ENCODE measurements at places on chromosomes 6 and 20.

- no peak for DNase-seq
These were observed 4.3 kb upstream of the SGK1 start for GRCh38 chr6:134322216-134322615.

- DNase-seq: no peak
These were observed 64.9 kb upstream of the ZFP64 start for GRCh38 chr20:52256454-52256853.

DNA sequence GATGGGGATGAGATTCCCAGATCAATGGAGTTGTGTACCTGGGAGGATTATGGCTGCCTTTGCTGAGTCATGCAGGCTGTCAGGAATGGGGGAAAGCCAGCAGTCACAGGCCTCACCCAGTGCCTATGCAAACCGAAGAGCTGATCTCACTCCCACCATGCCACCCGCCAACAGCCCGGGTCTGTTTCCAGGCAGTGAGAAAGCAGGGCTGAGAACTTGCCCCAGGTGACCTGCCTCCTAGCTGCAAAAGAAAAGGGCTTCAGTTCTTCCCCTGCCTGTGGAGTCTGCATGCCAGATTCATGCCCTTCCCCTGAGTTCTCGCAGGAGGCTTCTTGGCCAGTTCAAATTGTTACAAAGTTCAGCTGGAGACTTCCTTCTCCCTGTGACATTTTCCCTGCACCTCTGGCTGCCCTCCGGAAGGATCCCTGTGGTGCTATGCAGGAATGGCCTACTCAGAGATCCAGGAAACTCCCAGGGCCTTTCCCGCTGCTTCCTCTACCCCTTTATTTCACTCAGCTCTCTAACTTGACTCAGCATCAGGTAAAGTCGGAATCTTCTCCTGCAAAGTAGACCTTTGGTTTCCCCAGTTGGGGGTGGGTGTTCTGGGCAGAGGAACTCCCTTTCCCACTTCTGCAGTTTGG, 71.5 kb upstream of the B3GAT2 start:
- DNase-seq: no peak

DNA sequence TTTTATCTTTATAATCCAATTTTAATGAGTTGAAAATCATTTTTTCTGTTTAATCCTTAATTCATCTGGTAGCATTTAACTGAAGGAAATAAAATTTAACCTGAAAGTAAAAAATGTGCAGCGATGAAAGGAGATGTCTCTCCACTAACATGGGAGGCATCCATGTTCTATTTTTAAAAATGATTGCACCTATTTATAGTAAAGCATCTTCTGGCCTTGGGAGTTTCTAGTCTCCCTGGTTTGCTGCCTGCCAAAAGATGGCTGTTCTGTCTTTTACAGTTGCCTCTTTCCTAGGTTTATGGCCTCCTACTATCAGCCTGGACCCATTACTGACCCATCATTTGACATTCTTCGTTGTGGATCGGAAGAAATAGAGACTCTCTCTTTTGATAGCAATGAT, 143.0 kb downstream of the B3GAT2 start:
- DNase-seq: no peak

- DNase-seq: peak; percentile 34
These were observed 149.7 kb downstream of the TFAP2C start for GRCh38 chr20:56778765-56779195.

- DNase-seq: no peak
These were observed 69.0 kb downstream of the WDR27 start for GRCh38 chr6:169632841-169633240.

- DNase-seq: no peak
These were observed 6.6 kb downstream of the CALHM4 start for GRCh38 chr6:116560130-116560529.

- no peak for DNase-seq
These were observed 100.1 kb downstream of the SMLR1 start for GRCh38 chr6:130927305-130927704.

DNA sequence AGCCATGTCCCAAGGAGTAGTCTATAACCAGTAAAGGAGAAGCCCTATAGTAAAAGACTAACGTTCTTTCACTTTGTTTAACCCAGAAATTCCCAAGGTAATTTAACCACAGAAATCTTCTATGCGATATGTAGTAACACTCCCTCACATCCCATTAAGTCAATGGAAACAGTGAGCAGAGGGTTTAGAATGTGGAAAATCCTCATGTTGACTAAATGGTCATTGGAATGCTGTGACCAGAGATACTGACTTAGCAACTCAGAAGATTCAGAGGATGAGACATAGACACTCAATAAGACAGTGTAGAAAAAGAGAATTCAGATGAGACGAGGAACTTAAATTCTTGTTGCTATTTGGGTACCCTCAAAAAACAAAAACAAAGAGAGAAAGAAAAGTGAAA, 562.2 kb upstream of the NOX3 start:
- DNase-seq: no peak

Measured in brain microvascular endothelial cell (primary cell).